ENCODE measurements at places on chromosomes 4 and X. TPM values are rescaled to one million over a fixed set of nuclear protein-coding genes. Genes with fewer than 3 reads are reported as not detected.
A peak's percentile ranks its signal among the peaks of the same experiment; 100 is the strongest.

- no peak for DNase-seq
- no peak overlapping the region for H3K27ac ChIP-seq
- H3K4me1 ChIP-seq, result peaks cover 28% of the 10 kb centered on the region
- no peaks in the 10 kb centered on the region for H3K27me3 ChIP-seq
Measured at GRCh38 chrX:73962948-73963347, 341.0 kb upstream of the ZCCHC13 start.

DNA sequence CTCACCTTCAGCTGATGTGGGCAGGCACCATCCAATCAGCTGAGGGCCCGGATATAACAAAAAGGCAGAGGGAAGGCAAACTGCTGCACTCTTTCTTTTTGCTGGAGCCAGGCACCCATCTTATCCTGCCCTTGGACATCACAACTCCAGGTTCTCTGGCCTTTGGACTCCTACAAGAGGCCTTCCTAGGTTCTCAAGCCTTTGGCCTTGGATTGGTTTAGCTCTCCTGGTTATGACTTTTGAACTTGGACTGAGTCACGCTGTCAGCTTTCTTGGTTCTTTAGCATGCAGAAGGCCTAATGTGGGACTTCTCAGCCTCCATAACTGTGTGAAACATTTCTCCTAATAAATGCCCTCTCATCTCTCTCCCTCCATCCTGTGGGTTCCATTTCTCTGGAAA, 23.0 kb upstream of the N4BP2 start:
- no peaks in the 10 kb centered on the region for H3K4me1 ChIP-seq
- no peaks in the 10 kb centered on the region for H3K36me3 ChIP-seq
- H3K27ac ChIP-seq, result no peak overlapping the region
- DNase-seq, result no peak
- H3K27me3 ChIP-seq, result no peaks in the 10 kb centered on the region
- no peak overlapping the region for H3K4me3 ChIP-seq

GRCh38 chr4:105207386-105207785, 60.7 kb downstream of the TET2 start:
- no peaks in the 10 kb centered on the region for H3K27me3 ChIP-seq
- DNase-seq, result no peak
- H3K27ac ChIP-seq, result no peak overlapping the region
- H3K4me1 ChIP-seq, result peaks cover 17% of the 10 kb centered on the region
- H3K36me3 ChIP-seq, result peaks cover 32% of the 10 kb centered on the region

The TBCK gene
- total RNA-seq, result 21.6 TPM

- peaks cover 5% of the 10 kb centered on the region for H3K27me3 ChIP-seq
- no peaks in the 10 kb centered on the region for H3K36me3 ChIP-seq
- H3K27ac ChIP-seq, result no peak overlapping the region
Measured at GRCh38 chr4:76279462-76279861, 27.1 kb upstream of the STBD1 start.

- H3K27me3 ChIP-seq, result peaks cover 2% of the 10 kb centered on the region
- no peak for DNase-seq
- no peaks in the 10 kb centered on the region for H3K36me3 ChIP-seq
Measured at GRCh38 chrX:20753076-20753475, 486.4 kb upstream of the RPS6KA3 start.

- H3K4me1 ChIP-seq, result peaks cover 14% of the 10 kb centered on the region
- H3K4me3 ChIP-seq, result no peak overlapping the region
- no peaks in the 10 kb centered on the region for H3K27me3 ChIP-seq
- DNase-seq, result peak; percentile 42
Measured at GRCh38 chrX:78923198-78924015, 21.8 kb upstream of the P2RY10 start.

The PRDM5 gene
- 0.20 TPM for total RNA-seq

DNA sequence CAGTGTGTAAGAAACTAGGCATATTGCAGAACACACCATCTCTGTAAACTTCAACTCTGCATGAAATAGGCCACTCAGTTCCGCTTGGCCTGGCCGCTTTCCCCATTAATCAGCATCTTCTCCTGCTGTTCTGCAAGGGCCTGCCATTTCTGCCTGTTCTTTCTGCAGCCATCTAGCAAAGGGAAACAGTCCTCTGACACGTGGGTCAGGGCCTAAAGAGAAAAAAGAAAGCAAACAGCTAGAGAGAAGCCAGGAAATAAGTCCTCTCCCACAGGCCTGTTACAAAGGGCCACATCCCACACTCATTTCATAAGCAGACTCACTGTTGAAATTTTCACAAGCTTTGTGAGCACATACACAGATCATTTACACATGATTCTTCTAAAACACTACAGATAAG, 130.1 kb downstream of the PDE5A start:
- peaks cover 17% of the 10 kb centered on the region for H3K36me3 ChIP-seq
- no peaks in the 10 kb centered on the region for H3K27me3 ChIP-seq
- no peaks in the 10 kb centered on the region for H3K4me1 ChIP-seq
- H3K4me3 ChIP-seq, result no peak overlapping the region
- no peak overlapping the region for H3K27ac ChIP-seq

GRCh38 chrX:131907488-131908314, 115.4 kb upstream of the STK26 start:
- no peak for DNase-seq
- no peaks in the 10 kb centered on the region for H3K36me3 ChIP-seq
- H3K4me3 ChIP-seq, result no peak overlapping the region

- H3K4me1 ChIP-seq, result no peaks in the 10 kb centered on the region
- DNase-seq, result no peak
- no peak overlapping the region for H3K4me3 ChIP-seq
- no peak overlapping the region for H3K27ac ChIP-seq
- H3K36me3 ChIP-seq, result peaks cover 1% of the 10 kb centered on the region
- H3K27me3 ChIP-seq, result no peaks in the 10 kb centered on the region
Measured at GRCh38 chr4:73800206-73800605, 36.3 kb upstream of the CXCL6 start.

The UGT2B15 gene
- not detected for total RNA-seq

DNA sequence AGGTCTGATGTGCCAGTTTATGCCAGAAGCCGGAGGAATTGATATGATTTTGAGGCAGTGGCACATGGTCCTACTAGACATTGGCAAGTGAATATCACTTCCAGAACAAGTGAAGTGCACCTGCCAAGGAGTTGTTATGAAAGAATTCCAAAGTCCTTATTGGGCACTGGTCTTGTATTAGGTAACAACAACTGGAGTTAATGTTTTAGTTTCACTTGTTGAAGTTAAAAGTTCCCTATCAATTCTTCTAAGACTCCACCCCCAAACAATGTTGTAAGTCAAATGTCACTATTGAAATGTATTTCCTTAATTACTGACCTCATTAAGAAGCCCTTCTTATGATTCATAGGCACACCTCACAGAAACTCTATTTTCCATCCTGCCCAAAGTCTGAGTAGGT, 3.1 kb downstream of the TET2 start:
- DNase-seq, result no peak
- H3K4me1 ChIP-seq, result peaks cover 44% of the 10 kb centered on the region
- H3K27ac ChIP-seq, result no peak overlapping the region
- H3K27me3 ChIP-seq, result no peaks in the 10 kb centered on the region
- H3K36me3 ChIP-seq, result peaks cover 19% of the 10 kb centered on the region

GRCh38 chr4:181234951-181235680, 1008.1 kb upstream of the TENM3 start:
- no peaks in the 10 kb centered on the region for H3K36me3 ChIP-seq
- H3K4me1 ChIP-seq, result no peaks in the 10 kb centered on the region
- no peaks in the 10 kb centered on the region for H3K27me3 ChIP-seq
- no peak overlapping the region for H3K27ac ChIP-seq
- no peak overlapping the region for H3K4me3 ChIP-seq

The ENPP6 gene
- total RNA-seq, result not detected

- peaks cover 9% of the 10 kb centered on the region for H3K4me1 ChIP-seq
- DNase-seq, result peak; percentile 14
- peak overlapping the region; percentile 38 for H3K4me3 ChIP-seq
- H3K36me3 ChIP-seq, result no peaks in the 10 kb centered on the region
- peaks cover 59% of the 10 kb centered on the region for H3K27me3 ChIP-seq
- no peak overlapping the region for H3K27ac ChIP-seq
Measured at GRCh38 chr4:168631241-168632162, 134.7 kb downstream of the PALLD start.

- no peak overlapping the region for H3K27ac ChIP-seq
- H3K27me3 ChIP-seq, result no peaks in the 10 kb centered on the region
- no peaks in the 10 kb centered on the region for H3K36me3 ChIP-seq
- no peak for DNase-seq
- H3K4me1 ChIP-seq, result peaks cover 6% of the 10 kb centered on the region
- H3K4me3 ChIP-seq, result no peak overlapping the region
Measured at GRCh38 chr4:159153669-159154068, 50.8 kb downstream of the RAPGEF2 start.

The TLR1 gene
- 4.0 TPM for total RNA-seq

DNA sequence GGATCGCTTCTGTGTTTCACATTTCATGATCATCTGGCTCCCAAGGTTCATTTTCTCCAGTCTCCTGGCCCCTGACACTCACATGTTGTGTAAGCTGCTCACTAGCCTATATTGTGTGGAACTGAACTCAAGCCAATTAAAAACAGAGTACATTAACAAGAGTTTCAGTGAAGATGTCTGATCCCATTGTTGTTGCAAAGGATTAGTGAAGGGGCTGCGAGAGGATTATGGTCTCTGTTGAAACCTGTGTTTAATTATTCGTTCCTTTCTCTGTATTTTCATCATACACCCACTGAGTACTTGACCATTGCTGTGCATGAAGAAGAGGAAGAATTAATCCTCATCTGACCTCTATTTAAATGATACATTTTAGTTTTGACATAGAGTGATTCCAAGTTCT, 54.7 kb downstream of the AFF2 start:
- H3K4me1 ChIP-seq, result peaks cover 4% of the 10 kb centered on the region
- no peak overlapping the region for H3K27ac ChIP-seq
- no peak for DNase-seq
- no peak overlapping the region for H3K4me3 ChIP-seq
- peaks cover 1% of the 10 kb centered on the region for H3K36me3 ChIP-seq
- H3K27me3 ChIP-seq, result no peaks in the 10 kb centered on the region

DNA sequence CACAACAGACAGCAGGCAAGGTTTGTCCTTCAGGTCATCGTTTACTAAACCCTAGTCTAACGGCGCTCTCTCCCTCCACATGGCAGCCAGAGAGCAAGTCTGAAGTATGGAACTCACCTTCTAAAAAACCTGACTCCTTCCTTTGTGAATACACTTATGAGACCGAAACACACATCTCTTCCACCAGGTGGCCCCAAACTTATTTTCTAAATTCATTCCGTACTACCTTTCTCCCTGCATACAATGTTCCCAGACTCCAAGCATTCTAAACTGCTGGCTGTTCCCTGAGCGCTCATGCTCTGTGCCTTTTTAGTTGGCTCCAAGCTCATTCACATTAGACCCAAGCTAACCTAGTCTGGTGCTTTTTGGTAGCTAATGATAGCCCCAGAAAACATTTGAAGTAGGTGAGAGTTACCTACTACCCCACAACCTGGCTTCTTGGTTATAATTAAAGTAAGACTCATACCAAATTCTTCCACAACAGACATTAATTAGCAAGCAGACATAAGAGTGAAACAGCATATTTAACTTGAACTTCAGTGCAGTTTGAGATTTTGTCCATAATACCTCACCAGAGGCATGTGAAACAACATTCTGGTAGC, 67.6 kb upstream of the DCLK2 start:
- no peaks in the 10 kb centered on the region for H3K36me3 ChIP-seq
- peak; percentile 15 for DNase-seq
- H3K27ac ChIP-seq, result no peak overlapping the region
- no peak overlapping the region for H3K4me3 ChIP-seq

The GRIA3 gene
- total RNA-seq, result not detected

GRCh38 chr4:2484185-2484584, 15.3 kb downstream of the RNF4 start:
- H3K4me1 ChIP-seq, result peaks cover 88% of the 10 kb centered on the region
- H3K27ac ChIP-seq, result peak overlapping the region; percentile 32
- H3K27me3 ChIP-seq, result no peaks in the 10 kb centered on the region

- no peak overlapping the region for H3K27ac ChIP-seq
- no peaks in the 10 kb centered on the region for H3K36me3 ChIP-seq
- no peak for DNase-seq
- no peak overlapping the region for H3K4me3 ChIP-seq
- H3K27me3 ChIP-seq, result no peaks in the 10 kb centered on the region
Measured at GRCh38 chr4:14008494-14008893, 381.0 kb upstream of the BOD1L1 start.

The DCX gene
- not detected for total RNA-seq

- H3K36me3 ChIP-seq, result peaks cover 4% of the 10 kb centered on the region
- no peaks in the 10 kb centered on the region for H3K27me3 ChIP-seq
- H3K4me1 ChIP-seq, result peaks cover 10% of the 10 kb centered on the region
- H3K4me3 ChIP-seq, result no peak overlapping the region
Measured at GRCh38 chrX:148662014-148662413, 161.6 kb downstream of the AFF2 start.

- H3K36me3 ChIP-seq, result no peaks in the 10 kb centered on the region
- peaks cover 2% of the 10 kb centered on the region for H3K27me3 ChIP-seq
- no peak overlapping the region for H3K4me3 ChIP-seq
- peaks cover 13% of the 10 kb centered on the region for H3K4me1 ChIP-seq
Measured at GRCh38 chrX:70504772-70505450, 60.3 kb downstream of the DLG3 start.

The GPC4 gene
- 0.05 TPM for total RNA-seq

The GPR143 gene
- total RNA-seq, result not detected

DNA sequence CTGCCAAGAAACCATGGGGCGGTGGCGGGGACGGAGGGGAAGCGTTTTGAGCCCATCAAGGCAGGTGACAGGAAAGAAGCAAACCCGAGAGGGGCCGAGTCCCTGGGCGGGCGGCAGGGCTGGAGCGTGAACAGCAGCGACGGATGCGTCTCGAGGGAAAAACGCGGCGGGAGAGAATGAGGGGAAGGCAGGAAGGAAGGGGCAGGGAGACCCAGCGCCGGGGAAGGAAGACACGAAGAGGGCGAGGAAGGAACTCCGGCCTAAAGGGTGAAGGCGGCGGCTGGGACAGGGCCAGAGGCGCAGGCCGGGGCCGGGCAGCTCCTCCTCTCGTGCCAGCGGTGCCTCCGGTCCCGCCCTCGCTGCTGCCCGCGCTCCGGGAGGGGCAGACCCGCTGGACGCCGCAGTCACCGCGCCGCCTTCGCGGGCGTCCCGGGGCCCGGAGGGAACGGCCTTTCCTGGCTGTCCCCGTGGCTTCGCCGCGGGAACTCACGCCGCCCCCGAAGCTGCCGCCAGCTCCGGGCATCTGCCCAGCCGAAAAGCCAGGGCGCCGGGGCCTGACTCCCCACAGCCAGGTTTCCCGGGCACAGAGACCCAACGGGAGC, 751 bp upstream of the RGS12 start:
- H3K27me3 ChIP-seq, result peaks cover 3% of the 10 kb centered on the region
- peaks cover 9% of the 10 kb centered on the region for H3K4me1 ChIP-seq
- H3K36me3 ChIP-seq, result no peaks in the 10 kb centered on the region
- H3K4me3 ChIP-seq, result peak overlapping the region; percentile 93

The RAB40AL gene
- 0.21 TPM for total RNA-seq

GRCh38 chr4:85966373-85966772, 393.5 kb downstream of the MAPK10 start:
- DNase-seq, result no peak
- no peak overlapping the region for H3K4me3 ChIP-seq
- H3K4me1 ChIP-seq, result no peaks in the 10 kb centered on the region

All from activated naive CD4-positive, alpha-beta T cell treated with anti-CD3 and anti-CD28 coated beads for 36 hours (primary cell).